KG1 (cell line): ENCODE measurements at places on chromosomes 12 and 14.

- DNase-seq, result no peak
Observed at GRCh38 chr14:74495356-74495755, 1.8 kb downstream of the ISCA2 start.

GRCh38 chr12:109578330-109578927 lies 4.8 kb downstream of the MVK start:
- no peak for DNase-seq

- no peak for DNase-seq
Observed at GRCh38 chr12:49253033-49253623, 11.8 kb upstream of the TUBA1C start.

DNA sequence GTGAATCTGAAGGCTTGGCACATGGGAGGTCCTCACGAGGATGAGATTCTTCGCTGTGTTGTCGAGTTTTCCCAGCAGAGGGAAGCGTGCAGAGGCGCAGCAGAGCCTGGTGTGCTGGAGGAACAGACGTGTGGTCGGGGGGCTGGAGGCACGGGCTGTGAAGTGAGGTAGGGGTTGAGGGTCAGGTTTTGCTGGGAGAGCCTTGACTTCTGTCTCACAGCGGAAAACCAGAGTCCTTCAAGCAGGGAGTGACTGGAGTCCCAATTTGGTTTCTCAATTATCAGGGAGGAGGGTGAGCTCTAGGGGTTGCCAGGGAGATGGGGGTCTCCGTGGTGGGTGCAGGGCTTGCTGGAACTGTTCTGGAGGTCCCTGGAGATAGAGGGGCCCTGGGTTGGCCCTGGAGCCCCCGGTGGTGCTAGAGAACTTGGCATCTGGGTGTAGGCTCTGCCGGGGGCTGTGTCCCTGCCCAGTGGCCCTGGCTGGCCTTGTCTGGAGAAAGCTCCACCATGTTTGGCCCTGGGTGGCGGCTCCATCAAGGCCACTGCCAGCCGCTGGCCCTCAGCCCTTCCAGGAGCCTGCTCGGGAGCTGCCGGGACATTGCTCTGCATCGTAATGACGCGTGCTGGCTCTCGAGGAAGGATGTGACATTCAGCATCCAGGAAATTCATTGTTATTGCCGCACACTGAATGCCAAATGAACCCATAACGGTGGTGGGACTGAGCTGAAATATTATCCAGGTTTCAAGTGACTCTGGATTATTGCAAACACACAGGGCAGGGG lies 215.7 kb downstream of the KIF26A start:
- DNase-seq, result no peak

DNA sequence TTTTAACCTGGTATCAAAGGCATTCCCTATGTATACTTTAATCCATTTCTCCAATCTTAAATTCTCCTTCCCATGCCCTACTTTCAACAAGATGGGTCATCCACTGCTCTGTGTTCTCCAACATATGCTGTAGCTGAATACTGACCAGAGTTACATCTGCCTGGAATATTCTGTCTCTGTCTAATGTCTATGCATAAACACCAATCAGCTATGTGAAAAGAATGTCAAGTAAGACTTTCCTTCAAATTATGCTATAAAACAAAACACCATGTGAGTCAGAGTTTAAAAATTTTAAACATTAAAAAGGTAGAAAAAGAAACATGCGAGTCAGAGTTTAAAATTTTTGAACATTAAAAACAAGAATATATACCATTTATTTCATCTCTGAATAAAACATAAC lies 19.3 kb downstream of the NT5DC3 start:
- no peak for DNase-seq

GRCh38 chr12:52011602-52012214 lies 5.0 kb downstream of the TAMALIN start:
- DNase-seq, result no peak

GRCh38 chr12:48336564-48336963 lies 14.2 kb downstream of the ZNF641 start:
- DNase-seq, result no peak

- DNase-seq, result no peak
Observed at GRCh38 chr14:28758885-28759652, 7.5 kb upstream of the FOXG1 start.

DNA sequence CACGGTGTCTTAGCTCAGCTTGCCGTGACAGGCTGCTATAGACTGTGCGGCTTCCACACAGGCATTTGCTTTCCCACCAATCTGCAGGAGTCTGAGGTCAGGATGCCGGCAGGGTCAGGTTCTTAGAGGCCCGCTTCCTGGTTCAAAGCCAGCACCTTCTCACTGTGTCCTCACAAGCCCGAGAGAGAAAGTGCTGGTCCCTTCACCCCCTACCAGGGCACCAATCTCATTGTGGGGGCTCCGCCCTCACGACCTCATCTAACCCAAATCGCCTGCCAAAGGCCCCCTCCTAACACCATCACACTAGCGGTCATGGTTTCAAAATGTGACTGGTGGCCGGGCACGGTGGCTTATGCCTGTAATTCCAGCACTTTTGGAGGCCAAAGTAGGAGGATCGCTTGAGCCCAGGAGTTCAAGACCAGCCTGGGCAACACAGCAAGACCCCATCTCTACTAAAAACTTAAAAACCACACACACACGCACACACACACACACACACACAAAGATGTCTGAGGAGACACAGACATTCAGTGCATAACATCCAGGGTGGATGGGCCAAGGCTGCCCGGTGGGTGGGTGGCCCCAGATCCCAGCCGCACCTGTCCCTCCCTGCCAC lies 26.8 kb downstream of the MMP17 start:
- DNase-seq, result no peak

GRCh38 chr14:90111895-90112534 lies 50.2 kb downstream of the KCNK13 start:
- no peak for DNase-seq

- no peak for DNase-seq
Observed at GRCh38 chr12:117646520-117646919, 285.1 kb upstream of the NOS1 start.

GRCh38 chr14:104494483-104494882 lies 85.1 kb upstream of the C14orf180 start:
- no peak for DNase-seq

DNA sequence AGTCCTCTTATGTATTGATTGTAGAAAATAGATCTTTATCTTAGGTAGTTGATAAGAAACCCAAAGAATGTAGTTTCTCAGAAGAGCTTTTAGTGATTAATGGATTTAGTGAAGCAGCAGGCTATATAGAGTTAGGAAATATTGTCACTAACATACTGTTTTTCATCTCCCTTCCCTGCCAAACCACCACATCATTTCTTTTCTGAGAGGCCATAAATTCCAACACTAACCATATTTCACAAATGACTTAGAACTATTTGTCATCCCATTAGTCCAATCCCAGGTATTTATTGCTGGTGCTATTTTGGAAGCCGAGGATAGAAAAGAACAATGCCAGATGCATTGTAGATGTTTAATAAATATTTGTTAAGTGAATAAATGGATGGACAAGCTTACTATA lies 185.7 kb downstream of the KICS2 start:
- DNase-seq, result no peak

GRCh38 chr12:11805043-11805442 lies 155.6 kb downstream of the ETV6 start:
- DNase-seq, result no peak

GRCh38 chr12:124842800-124843510 lies 20.7 kb downstream of the SCARB1 start:
- no peak for DNase-seq

GRCh38 chr12:50242751-50243191 lies 40.5 kb downstream of the LIMA1 start:
- DNase-seq, result no peak

DNA sequence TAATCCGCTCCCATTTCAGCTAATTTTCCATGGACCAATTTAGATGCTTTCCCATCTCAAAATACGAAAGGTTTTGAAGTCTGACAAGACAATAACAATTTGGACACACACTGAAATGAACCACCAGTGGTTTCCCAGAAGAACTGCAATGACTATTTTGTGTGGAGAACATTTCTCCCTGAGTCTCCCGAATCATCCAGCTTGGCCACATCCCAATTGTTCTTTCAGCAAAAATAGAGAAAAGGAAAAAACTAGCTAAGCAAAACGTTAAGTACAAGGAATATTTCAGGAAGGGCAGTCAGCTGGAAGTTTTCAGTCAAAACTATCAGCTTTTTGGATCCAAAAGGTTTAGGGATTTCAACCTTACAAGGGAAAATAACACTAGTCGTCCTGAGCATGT lies 390.6 kb downstream of the KCNH5 start:
- no peak for DNase-seq

DNA sequence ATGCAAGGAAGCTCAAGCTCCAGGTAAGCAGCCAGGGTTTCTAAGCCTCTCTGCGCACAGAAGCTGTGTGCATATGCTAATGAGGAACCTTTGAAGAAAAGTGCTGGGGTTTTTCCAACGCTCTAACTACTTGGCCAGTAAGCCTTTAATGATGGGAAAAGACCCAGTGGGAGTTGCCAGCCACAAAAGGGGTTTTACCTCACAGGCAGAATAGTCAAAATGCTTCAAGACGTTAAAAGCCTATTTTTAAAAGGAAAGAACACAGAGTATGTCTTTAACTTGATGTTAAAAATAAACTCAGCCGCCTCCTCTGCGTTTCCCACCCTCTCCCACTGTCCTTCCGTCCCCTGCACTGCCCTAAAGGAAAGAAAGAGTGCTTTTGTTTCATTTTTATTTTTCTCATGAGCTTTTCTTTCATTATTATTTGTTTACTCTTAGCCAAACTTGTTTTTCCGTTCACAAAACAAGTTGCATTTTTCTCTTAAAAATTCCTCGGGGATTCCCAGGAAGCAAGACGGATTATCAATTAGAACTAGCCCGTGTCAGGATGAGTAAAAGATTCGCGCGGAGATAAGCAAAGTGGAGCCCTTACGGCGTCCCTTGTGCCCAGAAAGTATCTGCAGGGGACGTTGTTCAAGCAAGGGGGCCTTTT lies 209.8 kb upstream of the NUDT4 start:
- DNase-seq, result no peak

- DNase-seq, result no peak
Observed at GRCh38 chr12:32894566-32894965, 2.0 kb downstream of the PKP2 start.

GRCh38 chr14:38225946-38226345 lies 18.2 kb downstream of the SSTR1 start:
- DNase-seq, result no peak

GRCh38 chr12:87234898-87235297 lies 794.3 kb downstream of the C12orf50 start:
- no peak for DNase-seq

GRCh38 chr14:36284971-36285595 lies 35.4 kb downstream of the MBIP start:
- no peak for DNase-seq

- no peak for DNase-seq
Observed at GRCh38 chr12:122845865-122846621, 10.8 kb downstream of the HIP1R start.

DNA sequence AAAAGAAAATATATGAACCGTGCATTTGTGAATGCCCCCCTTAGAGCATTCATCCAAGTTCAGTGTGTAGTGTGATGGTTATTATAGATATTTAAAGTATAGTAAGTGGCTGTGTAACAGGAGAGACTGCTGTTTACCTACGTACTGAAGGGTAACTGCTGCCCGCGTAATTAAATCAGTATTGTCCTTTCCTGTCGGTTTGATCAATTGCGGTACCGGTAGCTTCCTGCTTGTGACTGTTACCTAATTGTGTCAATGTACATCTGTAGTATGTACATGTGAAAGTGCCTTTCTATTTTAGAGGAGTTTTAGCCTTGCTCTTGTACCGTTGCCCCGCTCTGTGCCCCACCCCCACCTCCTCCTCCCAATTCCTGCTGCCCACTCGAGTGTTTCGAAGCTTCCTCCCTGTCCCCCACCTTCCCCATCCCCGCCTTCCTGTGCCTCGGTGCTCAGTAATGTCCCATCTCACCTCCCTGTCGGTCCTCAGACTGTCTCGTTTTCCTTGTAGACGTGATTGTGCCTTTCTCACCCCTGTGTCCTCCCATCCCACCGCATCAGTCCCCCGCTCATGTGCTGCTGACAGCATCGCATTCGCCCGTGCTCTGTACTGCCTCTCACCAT lies 75.0 kb downstream of the KICS2 start:
- DNase-seq, result no peak

DNA sequence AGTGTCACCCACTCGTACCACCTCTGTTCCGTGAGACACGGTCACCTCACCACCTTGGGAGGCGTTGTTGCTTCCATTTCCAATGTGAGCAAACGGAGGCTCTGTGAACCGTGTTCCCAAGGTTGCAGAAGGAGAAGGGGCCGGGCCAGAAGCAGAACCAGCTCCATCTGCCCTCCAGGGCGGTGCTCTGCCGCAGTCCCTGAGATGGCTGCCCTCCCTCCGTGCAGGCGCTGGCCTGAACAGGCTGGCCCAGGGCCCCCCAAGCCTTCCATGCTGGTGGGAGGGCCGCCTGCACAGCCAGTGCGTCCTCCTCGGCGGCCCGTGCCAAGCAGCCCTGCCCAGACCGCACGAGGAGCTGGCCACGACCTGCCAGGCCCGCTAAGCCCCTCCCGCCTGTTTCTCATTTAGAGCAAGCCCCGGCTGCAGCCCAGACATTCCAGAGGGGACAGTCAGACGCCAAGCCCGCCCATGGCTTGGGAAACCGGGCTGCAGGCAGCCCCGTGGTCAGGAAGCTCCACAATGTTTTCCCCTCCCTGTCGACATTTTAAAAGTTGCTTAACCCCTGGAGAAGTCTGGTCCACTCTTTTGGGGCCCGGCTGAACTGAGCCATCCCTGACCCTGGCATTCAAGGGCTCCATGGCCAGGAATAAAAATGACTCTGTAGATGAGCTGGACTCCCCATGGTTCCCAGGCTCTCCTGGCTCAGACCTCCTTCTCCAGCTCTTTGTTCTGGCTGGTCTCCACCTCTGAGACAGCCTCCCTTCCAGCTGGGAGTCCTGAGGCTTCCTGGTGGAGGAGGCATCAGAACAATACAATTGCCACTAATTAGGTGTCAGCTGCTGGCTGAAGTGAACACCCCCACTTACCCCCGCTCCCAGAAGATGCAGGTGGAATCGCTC lies 236.0 kb downstream of the BCL11B start:
- DNase-seq, result no peak

DNA sequence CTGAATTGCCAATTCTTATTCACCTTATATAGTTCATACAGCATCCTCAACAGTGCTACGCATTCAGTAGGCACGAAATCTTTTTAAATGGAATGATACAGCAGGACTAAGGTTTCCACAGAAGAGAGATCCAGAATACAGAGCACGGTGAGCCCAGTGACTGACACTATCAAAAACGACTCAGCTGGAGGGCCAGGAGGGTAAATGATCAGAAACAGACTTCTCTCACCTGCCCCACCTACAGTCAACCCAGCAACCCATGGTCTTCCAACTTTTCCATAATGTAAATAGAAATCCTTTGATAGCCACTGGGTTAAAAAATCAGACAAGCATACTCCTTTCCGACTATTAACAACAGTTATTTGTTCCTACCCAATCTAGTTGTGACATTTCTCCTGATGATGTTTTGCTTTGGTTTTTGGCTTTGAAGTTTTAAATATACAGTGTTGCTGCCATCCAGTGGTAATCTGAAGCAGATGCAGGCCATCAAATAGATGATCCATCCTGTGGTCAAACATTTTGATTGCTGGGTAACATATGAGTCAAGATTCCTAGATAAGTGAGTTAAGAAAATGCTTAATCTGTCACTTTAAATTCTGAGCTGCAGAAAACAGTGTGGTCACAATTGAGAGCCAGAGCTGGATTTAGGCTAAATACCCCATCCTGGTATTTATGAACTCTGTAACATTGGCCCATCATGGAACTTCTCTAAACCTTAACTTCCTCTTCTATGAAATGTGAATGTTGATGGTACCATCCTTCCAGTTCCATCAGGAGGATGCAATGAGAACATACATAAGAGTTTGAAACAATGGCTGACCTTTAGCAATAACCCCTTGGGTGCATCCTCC lies 42.0 kb downstream of the GPHB5 start:
- DNase-seq, result no peak

GRCh38 chr14:101665478-101666078 lies 95.9 kb upstream of the PPP2R5C start:
- no peak for DNase-seq
